SJSA1 (cell line): ENCODE measurements at places on chromosomes 7 and 10. TPM values are rescaled to one million over a fixed set of nuclear protein-coding genes. Genes with fewer than 3 reads are reported as not detected.

DNA sequence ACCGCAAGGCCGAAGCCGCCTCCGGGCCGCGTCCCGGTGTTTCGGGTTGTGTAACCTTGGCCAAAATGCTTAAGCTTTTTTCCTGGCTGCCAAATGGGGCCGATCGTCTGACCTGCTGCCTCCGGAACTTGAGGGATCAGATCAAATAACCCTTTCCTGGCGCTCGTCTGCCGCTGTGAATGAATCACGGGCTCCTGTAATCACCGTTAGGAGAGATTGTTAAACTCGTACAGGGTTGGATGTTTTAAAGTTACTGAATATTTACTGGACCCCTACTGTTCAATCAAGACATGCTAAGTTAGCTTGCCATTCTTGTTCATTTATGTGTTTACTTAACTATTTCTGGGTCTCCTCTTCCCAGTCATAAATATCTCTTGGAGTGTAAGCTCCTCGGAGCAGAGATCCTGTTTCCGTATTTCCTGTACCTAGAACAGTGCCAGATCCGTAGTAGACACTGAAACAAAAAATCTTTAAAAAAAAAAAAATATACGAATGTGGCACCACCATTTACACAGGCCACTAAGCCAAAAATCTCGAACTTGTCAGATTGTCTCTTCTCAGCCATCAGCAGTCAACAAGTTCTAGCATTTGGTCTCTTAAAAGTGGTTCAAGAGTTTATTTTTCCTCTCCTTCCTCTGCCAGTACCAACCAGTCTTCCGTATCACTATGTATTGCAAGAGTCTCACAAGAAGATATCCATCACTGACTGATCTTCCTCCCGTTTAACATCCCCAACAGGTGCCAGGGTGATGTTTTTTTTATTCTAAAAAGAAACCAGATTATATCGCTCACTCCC lies 650 bp upstream of the TM9SF3 start:
- H3K27me3 ChIP-seq: no peaks in the 10 kb centered on the region
- peak overlapping the region; percentile 97 for H3K27ac ChIP-seq
- peaks cover 29% of the 10 kb centered on the region for H3K4me1 ChIP-seq
- H3K36me3 ChIP-seq: peaks cover 25% of the 10 kb centered on the region

The ZDHHC4 gene
- total RNA-seq: 37.0 and 45.3 TPM in 2 replicates

The INSYN2A gene
- total RNA-seq: not detected in 2 replicates

- no peaks in the 10 kb centered on the region for H3K36me3 ChIP-seq
- DNase-seq: no peak
- H3K4me1 ChIP-seq: peaks cover 5% of the 10 kb centered on the region; the same call in 1 of the 2 replicates
- H3K27ac ChIP-seq: no peak overlapping the region
- peaks cover 8% of the 10 kb centered on the region; the same call in 1 of the 2 replicates for H3K27me3 ChIP-seq
These were observed 258.1 kb upstream of the GRB10 start for GRCh38 chr7:51040787-51041186.

DNA sequence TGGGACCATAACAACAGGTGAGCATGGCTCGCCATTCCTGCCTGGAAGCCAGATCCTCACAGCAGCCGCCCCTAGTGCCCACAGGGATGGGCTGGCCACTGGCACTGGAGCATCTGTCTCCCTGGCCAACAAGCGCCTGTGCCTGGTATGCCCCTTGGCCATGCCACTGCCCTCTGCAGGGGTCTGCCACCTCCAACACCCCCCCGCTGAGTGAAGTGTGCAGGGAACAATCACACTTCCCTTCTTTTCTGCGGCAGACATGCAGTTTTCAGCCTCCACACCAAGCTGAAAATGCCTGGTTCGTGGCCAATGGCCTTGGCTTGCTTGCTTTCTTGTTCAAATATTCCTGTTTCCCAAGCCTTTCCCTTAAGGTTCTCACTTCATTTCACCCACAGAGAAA lies 50.7 kb downstream of the HSPA12A start:
- H3K36me3 ChIP-seq: no peaks in the 10 kb centered on the region
- no peak for DNase-seq
- H3K4me1 ChIP-seq: peaks cover 26% of the 10 kb centered on the region

DNA sequence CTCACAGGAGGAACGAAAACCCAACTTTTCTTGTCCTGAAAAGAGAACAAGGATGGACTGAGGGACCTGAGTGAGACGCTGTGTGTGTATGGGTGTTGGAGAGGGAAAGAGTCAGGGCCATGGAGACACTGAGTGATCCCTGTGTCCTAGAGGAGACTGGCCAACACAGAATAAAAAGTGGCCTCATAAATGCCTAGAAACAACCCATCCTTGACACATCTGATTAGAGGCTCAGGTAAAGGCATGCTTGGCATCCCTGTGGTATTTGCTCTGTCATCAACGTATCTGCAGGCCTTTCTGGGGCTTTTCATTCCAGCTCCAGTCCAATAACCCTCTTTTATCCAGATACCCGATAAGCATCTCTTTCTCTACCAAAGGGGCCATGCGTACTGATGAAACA lies 86.3 kb downstream of the FGFR2 start:
- H3K36me3 ChIP-seq: no peaks in the 10 kb centered on the region
- no peak overlapping the region for H3K27ac ChIP-seq
- no peaks in the 10 kb centered on the region for H3K4me1 ChIP-seq
- no peaks in the 10 kb centered on the region for H3K27me3 ChIP-seq
- DNase-seq: no peak
- H3K4me3 ChIP-seq: no peak overlapping the region

The TUBB8 gene
- 0.28 and 0.68 TPM in 2 replicates for total RNA-seq
